ENCODE measurements at places on chromosomes 11 and 22.

GRCh38 chr11:69264486-69264885 lies 29.5 kb upstream of the MYEOV start:
- DNase-seq = no peak

- DNase-seq = no peak
Observed at GRCh38 chr22:19331975-19332374, 40.5 kb upstream of the CLTCL1 start.

GRCh38 chr11:117999354-117999993 lies 13.3 kb downstream of the IL10RA start:
- no peak for DNase-seq

DNA sequence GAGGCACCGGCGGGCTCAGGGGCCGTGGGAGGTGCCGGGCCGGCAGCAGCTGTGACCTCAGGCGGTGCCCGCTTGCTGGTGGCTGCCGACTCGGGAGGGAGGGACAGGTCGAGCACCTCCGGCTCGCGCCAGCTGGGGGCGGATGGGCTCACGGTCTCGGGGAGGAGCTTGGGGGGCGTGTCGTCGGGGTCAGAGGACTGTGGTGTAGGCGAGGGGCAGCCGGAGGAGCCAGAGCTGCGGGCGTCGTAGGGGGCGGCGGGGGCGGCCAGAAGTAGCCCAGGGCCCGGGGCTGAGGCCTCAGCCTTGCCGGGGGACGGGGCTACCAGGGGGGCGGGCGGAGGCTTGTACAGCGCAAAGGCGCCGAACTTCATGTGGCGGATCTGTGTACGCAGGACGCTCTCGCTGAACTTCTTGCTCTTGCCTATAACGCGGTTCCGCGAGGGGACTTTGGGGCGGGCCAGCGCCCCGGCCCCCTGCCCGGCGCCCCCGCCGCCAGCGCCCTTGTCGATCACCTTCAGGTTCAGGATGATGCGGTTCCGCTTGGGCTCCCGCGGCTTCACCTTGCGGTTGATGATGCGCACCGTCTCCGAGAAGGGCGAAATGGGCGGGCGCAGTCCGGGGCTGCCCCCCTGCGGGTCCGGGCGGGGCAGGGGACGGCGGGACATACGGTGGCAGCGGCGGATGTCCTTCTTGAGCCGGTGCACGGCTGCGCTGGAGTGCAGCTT lies 5.5 kb downstream of the CBX6 start:
- no peak for DNase-seq

- no peak for DNase-seq
Observed at GRCh38 chr22:44245867-44246266, 65.1 kb downstream of the PARVG start.

GRCh38 chr22:44224166-44224565 lies 43.4 kb downstream of the PARVG start:
- no peak for DNase-seq

All from choroid plexus epithelial cell (primary cell).